Stimulated activated CD4-positive, alpha-beta T cell treated with anti-CD3 and anti-CD28 coated beads, Interleukin-2, amount 100 ng/mL, for 24 hours (primary cell): ENCODE measurements at places on chromosomes 3 and 15.
A peak's percentile ranks its signal among the peaks of the same experiment; 100 is the strongest.

GRCh38 chr15:48774484-48774883 lies 36.4 kb downstream of the CEP152 start:
- no peak for DNase-seq

- DNase-seq = peak; percentile 85
Measured at GRCh38 chr3:16884084-16884747, 539 bp upstream of the PLCL2 start.

DNA sequence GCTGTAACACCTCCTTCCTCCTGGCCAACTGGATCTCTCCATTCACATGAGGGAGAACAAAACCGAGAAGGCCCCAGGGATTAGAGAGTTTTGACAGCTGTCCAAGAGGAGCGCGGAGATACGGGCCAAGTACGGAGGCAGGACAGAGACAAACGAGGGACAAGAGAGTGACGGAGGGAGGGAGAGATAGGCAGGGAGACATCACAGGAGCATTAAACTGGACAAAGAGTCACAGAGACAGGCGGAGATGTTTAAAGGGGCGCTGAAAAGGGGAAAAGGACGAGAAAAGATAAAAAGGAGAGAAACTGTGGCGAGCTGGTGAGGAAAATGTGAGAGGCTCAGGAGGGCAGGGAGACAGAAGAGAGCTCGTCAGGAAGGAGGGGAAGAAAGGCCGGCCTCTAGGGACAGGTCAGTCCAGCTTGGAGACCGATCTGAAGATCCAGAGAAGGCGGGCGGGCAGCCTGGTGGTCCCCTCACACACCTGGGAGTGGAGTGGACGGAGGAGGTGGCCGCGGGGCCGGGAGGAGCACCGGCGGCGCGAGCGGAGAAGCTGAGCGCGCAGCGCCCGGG lies 40.5 kb upstream of the ROPN1 start:
- DNase-seq = no peak

DNA sequence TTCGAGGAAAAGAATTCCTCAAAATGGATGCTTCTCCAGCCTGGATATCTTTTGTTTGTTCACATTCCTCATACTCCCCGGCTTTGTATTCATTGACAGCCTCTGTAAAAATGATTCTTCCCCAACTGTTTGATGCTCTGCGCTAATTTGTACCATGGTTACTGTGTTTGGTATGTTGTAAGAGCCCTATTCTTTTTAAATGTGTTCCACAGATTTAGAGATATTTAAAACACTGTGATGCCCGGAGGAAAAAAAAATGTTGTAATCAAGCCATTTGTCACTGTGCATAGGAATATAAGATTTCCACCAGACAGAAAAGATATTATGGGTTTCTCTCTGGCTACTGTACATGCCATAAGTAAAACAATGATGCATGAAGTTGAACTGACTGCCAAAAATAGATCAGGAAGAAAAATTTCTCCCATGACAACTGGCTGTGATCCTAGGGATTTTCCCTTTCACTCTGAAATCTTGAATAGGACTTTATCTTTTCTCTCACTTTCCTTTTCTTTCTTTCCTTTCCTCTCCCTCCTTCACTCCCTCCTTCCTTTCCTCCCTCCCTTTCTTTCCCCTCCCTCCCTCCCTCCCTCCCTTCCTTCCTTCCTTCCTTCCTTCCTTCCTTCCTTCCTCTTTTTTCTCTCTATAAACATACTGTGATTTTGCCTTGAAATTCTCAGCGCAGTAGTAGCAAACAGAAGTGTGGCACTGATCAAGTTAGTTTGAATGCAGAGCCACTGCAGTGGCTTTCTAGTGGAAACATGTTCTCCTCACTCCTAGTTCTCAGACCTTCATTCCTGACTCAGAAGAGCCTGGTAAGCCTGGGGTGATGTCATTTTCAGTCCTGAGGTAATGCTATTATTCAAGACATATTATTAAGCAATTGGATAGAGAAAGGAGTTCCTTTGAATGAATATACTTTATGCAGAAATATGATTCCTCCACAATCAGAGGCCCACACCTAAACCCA lies 254.9 kb upstream of the TBL1XR1 start:
- DNase-seq = no peak

DNA sequence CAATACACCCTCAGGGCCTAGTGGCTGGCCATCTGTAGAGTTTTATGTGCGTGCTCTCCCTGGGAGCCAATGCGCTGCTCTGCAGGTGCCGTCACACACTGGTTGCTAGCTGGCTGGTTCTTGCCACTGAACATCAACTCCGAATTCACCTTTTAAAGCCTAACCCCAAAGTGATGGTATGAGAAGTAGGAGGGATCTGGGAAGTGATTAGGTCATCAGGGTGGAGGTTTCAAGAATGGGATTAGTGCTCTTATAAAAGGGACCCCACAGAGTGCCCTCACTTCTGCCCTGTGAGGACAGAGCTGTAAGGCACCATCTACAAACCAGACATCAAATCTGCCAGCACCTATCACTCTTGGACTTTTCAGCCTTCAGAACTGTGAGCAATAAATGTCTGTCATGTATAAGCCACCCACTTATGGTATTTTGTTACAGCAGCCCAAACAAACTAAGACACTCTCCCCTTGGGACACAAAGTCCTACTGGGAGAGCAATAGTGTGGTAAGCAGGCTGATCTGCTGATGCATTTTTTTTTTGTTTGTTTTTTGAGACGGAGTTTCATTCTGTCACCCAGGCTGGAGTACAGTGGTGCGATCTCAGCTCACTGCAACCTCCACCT lies 20.3 kb downstream of the RGMA start:
- no peak for DNase-seq

DNA sequence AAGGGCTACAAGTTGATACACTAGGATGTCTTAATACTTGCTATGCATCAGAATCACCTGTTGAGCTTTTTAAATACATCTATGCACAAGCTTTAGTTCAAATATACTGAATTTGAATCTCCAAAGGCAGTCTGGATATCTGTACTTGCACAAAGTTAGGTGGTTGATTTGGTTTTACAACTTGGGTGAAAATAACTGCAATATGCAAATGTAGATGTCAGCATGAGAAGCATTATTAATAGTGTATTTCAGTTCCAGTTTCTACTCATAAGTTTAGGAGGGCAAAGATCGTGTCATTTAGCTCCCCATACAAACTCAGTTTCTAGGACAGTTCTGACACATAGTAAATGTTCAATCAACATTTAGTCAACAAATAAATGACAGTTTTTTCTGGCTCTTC lies 25.6 kb downstream of the IQCB1 start:
- no peak for DNase-seq
